ENCODE measurements at places on chromosomes 2 and 18.

- DNase-seq, result no peak
These were observed 1376.3 kb upstream of the CELF4 start for GRCh38 chr18:38941711-38942561.

GRCh38 chr2:54522624-54523281, 66.6 kb downstream of the SPTBN1 start:
- DNase-seq, result no peak

DNA sequence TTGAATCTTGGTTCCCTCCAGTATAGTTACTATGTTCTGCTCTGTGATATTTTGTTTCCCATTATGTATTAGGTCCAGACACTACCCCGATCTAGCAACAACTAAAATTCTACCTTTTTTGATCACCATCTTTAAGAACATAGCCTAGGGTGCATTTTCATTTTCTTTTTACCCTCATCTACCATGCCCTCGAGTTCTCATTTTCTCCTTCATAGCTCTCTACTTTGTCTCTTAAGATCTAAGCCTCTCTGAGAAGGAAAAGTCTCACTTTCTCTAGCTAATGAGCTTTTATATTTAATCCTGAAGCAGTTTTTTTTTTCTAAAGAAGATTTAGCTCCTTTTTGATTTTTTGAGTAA, 1089.4 kb upstream of the SLC39A10 start:
- no peak for DNase-seq

GRCh38 chr2:241848761-241849615, 9.7 kb downstream of the PDCD1 start:
- DNase-seq, result peak; percentile 59

DNA sequence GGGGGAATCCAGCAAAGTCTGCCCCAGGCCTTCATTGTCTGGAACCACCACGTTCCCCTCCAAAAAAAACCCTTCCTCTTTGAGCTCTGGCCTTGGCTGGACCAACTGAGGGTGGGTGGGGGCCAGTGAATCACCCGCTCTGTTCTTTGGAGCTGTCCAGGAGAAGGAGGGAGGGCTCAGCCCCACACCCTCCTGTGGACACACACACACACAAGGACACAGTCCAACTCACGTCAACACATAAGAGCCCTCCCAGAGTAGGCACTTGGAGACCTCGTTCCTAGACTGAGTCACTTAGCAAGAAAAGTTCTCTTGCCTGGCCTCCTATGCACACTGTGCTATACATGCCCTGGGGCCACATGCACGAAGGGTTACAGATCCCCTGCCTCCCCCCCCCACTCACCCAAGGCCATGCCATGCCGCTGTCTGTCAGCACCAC, 1.2 kb upstream of the TNS1 start:
- peak; percentile 95 for DNase-seq

- DNase-seq, result no peak
These were observed 184.8 kb upstream of the RND3 start for GRCh38 chr2:150672311-150672710.

- no peak for DNase-seq
These were observed 25.8 kb downstream of the SANBR start for GRCh38 chr2:61091485-61091884.

DNA sequence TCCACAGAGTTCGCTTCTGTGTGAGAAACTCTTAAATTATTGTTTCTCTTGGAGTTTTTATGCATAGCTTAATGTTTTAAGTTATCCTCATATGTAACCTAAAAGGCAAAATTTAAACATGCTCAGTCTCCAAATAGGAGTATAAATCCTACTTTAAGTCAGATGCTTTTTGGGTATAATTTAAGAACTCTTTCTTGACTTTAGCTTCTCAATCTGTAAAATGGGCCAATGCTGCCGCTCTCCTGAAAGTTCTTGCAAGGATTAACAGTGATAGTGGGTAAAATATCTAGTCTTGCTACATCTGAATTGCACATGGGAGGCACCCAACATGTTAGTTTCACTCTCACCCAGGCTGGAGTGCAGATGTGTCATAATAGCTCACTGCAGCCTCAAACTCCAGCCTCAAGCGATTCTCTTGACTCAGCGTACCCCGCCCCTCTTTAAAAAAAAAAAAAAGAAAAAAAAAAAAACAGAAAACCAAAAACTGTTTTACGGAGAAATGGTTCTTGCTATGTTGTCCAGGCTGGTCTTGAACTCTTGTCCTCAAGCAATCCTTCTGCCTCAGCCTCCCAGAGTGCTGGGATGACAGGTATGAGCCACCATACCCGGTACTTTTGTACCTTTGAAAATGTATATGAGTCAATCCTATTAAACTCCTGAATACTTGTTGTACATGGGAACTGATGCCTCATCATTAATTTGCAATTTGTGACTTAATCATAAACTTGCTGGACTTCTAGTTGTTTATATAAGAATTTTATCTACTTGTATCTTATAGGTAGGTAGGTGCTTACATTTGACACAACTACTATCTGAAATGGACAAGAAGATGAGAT, 1.8 kb downstream of the FBXO48 start:
- DNase-seq, result no peak

DNA sequence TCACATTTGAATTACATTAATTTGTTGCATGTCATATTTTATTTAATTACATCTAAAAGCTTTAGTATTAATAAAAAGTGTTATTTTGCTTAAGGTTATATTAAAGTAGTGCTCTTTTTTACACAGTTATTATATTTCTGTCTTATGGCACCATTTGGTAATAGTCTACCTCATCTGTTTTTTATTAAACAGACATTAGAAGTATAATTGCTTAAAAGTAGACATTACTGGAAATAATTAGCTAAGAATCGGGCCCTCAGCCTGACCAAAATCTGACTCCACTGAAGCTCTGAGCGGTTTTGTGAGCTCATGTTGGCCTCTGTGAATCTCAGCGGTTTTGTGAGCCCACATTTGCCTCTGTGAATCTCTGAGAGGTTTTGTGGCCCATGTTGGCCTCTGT, 102.5 kb upstream of the SNTG2 start:
- DNase-seq, result no peak

GRCh38 chr2:191927991-191928390, 81.1 kb upstream of the CAVIN2 start:
- DNase-seq, result no peak
